ENCODE measurements at places on chromosomes 5 and 9.

DNA sequence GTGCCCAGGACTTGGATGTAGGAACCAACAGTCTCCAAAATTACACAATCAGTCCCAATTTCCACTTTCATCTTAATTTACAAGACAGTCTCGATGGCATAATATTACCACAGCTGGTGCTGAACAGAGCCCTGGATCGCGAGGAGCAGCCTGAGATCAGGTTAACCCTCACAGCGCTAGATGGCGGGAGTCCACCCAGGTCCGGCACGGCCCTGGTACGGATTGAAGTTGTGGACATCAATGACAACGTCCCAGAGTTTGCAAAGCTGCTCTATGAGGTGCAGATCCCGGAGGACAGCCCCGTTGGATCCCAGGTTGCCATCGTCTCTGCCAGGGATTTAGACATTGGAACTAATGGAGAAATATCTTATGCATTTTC lies 837 bp downstream of the PCDHB2 start:
- DNase-seq, result no peak

DNA sequence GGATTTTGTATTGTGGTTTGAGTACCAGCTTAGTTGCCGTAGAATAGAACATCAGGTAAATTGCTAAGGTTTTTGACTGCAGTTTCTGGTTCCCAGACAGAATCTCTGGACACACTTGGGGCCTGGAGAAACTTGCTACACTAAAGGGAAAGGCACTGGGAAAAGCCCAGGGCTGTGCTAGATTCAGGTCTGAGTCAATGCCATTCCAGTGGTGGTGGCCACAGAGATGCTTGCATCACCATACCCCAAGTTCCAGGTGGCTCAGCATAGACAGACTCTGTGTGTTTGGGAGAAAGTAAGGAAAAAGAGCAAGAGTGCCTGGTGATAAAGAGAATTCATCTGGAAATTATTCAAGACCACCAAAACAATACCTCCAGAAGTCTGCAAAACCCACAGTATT lies 120.6 kb downstream of the HMHB1 start:
- no peak for DNase-seq

DNA sequence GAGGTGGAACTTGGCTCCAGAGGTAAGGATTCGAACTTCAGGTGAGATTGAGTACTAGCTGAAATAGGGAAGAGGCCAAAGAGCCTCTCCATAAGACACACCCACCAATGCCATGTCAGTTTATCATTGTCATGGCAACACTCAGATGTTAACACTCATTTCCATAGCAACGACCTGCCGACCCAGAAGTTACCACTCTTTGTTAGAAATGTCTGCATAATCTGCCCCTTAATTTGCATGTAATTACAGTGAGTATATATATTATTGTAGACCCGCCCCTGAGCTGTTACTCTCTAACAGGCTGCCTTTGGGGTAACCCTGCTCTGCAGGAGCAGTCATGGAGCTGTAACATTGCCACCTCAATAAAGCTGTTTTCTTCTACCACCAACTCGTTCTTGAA lies 10.2 kb upstream of the NTRK2 start:
- DNase-seq, result no peak

DNA sequence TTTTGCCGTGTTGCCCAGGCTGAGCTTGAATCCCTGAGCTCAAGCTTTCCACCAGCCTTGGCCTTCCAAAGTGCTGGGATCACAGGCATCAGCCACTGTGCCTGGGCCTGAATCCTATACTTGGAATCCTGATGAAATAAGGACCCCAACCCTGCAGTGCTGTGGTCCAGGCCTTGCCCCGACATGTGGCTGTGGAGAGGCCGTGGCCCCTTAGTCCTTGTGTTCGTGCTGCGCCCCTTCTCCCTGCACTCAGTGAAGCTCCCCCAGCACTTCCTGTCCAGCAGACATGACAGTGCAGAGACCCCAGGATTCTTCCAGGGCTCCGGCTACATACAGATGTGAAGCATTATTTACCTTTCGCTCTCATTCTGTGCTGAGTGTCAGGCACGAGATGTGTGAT lies 52.9 kb downstream of the EHMT1 start:
- DNase-seq, result no peak

GRCh38 chr5:120794121-120794520 lies 330.0 kb downstream of the PRR16 start:
- no peak for DNase-seq

GRCh38 chr9:136942112-136942880 lies 2.2 kb downstream of the FBXW5 start:
- DNase-seq, result no peak

DNA sequence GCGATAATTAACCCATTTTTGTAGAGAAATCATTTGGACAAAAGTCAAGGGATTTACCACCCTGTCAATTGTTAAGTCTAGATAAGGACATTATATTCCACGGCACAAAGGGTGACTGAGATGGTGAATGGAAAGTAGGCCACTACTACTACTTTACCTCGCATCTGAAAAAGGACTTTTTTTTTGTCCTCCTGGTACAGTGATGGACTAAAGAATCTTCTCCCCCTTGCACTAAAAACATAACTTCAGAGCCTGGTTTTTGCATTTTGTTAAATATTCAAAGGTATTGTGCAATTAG lies 147.5 kb downstream of the EBF1 start:
- no peak for DNase-seq

DNA sequence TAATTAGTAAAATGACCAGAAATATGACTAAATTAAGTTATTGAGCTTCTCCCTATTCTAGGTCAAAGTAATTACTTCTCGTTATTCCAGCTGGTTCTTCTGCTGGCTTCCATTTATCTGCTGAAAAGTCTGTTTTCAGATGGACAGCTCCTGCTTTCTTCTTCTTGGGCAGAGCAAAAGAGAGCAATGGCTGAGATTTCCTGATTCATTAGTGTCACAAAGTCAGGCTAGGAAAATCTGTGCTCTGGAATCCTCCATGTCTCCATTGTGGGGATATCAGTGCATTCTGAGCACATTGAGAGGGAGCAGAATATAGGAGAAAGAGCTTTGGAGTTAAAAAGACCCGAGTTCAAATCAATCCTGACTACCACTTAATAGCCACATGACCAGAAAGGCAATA lies 33.7 kb upstream of the NRG2 start:
- DNase-seq, result no peak

- no peak for DNase-seq
These were observed 6.9 kb upstream of the POMT1 start for GRCh38 chr9:131495785-131496184.

DNA sequence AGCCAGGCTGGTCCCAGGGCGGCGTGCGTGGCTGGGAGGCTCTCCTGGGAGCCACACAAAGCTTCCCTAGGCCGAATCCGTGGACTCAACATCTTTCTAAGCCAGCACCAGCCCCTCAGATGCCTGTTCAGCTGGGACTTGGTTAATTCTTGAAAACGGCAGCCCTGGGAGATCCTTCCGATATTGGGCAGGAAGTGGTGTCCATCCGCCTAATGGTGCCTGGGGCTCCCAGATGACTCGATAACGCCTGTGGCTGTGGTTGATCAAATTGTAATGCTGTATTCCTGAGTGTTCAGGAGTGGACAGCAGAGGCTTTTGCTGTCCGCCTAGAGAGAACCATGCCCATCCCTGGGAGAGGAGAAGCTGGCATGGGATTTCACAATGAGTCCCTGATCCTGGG lies 14.1 kb downstream of the KCNT1 start:
- DNase-seq, result no peak

- no peak for DNase-seq
These were observed 52.4 kb downstream of the FSD1L start for GRCh38 chr9:105500108-105500766.

DNA sequence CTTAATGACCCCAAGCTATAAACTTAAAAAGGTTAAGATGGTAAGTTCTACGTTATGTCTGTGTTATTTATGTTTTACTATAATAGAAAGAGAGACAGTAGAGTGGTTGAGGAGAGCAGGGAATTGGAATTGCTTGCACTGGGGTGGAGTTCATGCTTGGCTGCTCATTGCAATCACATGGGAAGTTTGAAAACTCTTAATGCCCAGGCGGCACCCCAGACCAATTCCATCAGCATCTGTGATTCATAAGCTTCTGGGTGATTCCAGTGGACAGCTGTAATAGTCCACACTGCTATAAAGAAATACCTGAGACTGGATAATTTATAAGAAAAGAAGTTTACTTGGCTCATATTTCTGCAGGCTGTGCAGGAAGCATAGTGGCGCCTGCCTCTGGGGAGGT lies 323.9 kb upstream of the MSX2 start:
- no peak for DNase-seq

DNA sequence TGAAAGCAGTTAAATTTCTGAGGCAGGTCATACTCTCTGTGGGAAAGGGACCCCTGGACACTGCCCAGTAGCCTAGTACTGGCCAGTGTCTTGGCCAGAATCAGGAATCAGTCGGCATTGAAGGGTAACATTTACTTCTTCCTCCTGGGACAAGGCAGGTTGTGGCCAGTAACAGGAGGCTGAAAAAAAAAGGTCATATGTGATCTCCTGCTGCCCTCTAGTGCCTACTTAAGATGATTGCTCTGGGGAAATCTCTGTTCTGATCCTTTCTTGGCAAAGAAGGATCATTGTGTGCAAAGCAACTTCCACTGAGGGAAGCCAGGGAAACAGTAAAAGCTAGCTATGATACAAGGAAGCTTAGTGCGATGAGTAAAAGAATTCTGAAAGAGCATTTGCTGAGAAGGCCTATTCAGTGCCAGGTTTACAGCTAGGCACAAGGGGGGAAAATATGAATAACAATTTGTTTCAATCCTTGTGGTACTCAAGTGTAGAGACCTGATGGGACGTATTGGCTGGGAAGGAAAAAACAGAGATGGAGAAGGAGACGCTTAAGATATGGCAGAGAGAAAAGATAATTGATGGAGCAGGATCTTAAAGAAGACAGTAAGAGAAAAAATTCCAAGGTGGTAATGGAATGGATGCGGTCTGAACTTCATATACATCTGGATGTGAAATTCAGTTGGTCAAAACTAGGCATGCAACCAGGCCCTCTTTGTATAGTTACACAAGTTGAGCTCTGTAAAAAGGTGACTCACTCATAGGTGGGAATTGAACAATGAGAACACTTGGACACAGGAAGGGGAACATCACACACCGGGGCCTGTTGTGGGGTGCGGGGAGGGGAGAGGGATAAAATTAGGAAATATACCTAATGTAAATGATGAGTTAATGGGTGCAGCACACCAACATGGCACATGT lies 25.8 kb upstream of the TRIM32 start:
- no peak for DNase-seq

- DNase-seq, result no peak
These were observed 615 bp downstream of the RACK1 start for GRCh38 chr5:181243018-181243563.

- no peak for DNase-seq
These were observed 149.0 kb upstream of the FTMT start for GRCh38 chr5:121702682-121703081.

- no peak for DNase-seq
These were observed 57.9 kb upstream of the RNF38 start for GRCh38 chr9:36457836-36458429.

DNA sequence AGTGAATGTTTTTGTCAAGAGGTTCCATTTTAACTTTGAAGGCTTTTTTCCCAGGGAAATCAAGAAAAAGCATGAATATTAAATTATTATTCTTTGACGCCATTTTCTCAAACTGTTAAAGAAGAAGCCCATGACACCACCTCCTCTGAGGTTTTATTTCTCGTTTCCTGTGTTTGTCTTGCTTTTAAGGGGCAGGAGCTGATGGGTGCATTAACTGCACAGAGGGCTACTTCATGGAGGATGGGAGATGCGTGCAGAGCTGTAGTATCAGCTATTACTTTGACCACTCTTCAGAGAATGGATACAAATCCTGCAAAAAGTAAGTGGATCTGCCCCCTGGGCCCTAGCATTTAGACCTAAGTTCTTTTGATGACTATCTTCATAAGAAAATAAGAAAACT lies 205.3 kb downstream of the RFK start:
- no peak for DNase-seq

GRCh38 chr9:114053246-114054005 lies 24.7 kb downstream of the AMBP start:
- DNase-seq, result no peak

- DNase-seq, result no peak
These were observed 161.9 kb downstream of the PPP2R2B start for GRCh38 chr5:146716636-146717035.

- DNase-seq, result no peak
These were observed 294.3 kb downstream of the TAF11L14 start for GRCh38 chr5:17928581-17928981.

DNA sequence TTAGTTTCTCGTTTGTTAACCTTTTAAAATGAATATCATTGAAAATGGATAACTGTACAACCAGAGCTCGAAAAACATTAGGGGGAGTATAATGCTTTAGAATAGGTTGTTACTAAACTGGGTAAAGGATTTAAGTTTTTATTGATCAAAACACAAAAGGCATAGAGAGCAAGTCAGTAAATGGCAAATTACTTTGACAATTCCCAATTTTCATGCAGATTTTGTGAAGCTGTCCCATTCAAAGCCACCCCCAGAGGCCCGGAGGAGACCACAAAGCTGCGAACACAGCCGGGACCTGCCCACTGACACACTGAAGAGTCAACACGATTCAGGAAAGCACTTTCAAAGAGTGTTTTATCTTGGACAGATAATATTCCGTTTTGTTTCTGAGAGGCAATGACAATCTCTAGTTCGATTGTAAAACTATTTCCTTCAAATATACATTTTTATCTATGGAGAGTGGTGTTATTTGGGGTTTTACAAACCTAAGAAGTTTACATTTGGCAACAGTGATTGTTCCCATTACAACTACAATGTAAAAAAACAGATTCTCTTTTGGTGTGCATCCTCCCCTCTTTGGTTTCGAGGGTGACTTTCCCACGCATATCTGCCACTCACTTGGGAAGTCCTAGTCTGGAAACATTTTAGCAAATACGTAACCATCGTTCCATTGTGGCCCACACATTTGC lies 182.6 kb upstream of the TBCA start:
- no peak for DNase-seq

DNA sequence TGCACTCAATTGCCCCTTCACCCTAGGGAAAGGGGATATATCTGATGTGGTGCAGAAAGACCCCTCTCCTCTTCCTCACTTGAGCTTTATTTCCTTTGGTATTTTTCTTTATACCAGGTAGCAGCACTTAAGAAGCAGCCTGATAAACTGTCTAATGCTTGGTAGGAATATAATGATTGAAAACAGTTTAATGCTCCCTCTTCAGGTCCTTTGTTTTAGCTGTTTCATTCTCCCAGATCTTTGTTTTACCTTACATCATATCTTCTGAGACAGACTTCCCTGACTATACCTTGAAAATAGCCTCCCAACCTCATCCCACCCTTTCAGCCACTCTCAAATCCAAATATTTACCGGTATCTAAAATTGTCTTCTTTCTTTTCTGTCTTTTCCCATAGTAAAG lies 87.9 kb downstream of the NUDT12 start:
- DNase-seq, result no peak

- no peak for DNase-seq
These were observed 82.2 kb upstream of the TLX3 start for GRCh38 chr5:171226864-171227263.

DNA sequence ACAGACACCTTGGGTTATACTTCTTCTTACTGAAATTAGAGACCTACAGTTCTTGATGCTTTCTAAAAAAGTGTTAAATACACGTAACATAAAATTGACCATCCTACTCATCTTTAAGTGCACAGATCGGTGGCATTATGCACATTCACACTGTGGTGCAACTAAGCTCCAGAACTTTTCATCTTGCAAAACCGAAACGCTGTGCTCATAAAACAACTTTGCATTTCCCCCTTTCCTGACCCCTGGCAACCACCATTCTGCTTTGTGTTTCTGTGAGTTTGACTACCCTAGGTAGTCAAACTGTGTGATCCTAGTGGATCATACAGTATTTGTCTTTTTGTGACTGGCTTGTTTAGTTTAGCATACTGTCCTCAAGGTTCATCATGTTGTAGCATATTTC lies 3.9 kb downstream of the MVB12B start:
- no peak for DNase-seq

All from T-helper 1 cell (primary cell).